ENCODE measurements at places on chromosomes 7 and 10.
A peak's percentile ranks its signal among the peaks of the same experiment; 100 is the strongest.

- no peak for DNase-seq
These were observed 26.7 kb downstream of the DMBT1 start for GRCh38 chr10:122587098-122587760.

- DNase-seq = no peak
These were observed 191.3 kb downstream of the HECW1 start for GRCh38 chr7:43303740-43304241.

- no peak for DNase-seq
These were observed 26.6 kb downstream of the PLAU start for GRCh38 chr10:73937333-73938043.

- no peak for DNase-seq
These were observed 156.1 kb upstream of the PLXDC2 start for GRCh38 chr10:19659920-19660655.

GRCh38 chr7:155961241-155962190 lies 149.3 kb upstream of the SHH start:
- no peak for DNase-seq

GRCh38 chr7:25996006-25996408 lies 156.0 kb upstream of the NFE2L3 start:
- DNase-seq = no peak

DNA sequence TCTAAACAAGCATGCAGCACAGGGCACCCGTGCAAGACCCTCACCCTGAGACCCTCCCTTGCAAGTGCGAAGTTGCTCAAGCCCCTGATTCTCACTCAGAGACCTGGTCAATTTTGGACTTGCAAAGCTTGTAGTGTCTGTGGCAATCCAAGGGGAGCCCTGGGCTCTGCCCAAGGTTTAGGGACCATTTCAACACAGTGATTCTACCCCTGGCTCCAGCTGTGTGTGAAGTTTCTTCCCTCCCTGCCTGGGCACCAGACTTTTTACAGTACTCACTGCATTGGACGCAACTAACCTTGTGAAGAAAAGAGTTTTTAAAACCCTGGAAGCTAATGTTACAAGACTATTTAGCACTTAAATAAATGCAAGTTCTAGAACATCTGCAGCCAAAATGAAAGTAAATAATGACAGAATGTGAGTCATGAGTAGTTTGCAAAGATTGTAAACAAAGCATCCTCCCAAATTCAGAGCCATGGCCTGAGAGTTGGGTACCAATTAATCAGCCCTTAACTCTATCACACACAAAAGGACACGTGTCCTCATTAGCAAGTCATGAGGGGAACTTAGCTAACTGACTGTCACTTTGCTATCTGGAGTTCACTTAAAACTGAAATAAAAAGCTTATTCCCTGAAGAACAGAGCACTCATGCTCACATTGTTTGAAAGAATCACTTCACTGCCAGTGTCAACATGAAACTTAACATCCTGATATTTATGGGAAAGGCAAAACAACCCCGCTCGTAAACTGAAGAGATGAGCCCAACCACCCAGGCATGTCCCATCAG lies 48.1 kb downstream of the RGS10 start:
- no peak for DNase-seq

DNA sequence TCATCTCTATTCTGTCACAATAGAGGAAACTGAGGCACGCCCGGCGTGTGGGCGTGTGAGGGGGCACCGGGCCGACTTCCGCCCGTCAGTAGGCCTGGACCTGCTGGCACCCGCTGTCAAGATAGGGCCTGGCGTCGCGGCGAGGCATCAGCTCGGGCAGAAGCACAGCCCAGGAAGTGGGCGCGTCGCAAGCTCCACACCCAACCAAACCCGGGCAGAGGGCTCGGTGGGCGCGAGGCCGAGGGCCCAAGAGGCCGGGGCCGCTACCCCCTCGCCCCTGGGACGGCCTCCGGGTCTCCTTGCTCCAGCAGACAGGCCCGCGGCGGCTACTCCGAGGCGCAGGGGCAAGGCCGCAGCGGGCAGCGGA lies 91.2 kb downstream of the SPAG6 start:
- DNase-seq = no peak

DNA sequence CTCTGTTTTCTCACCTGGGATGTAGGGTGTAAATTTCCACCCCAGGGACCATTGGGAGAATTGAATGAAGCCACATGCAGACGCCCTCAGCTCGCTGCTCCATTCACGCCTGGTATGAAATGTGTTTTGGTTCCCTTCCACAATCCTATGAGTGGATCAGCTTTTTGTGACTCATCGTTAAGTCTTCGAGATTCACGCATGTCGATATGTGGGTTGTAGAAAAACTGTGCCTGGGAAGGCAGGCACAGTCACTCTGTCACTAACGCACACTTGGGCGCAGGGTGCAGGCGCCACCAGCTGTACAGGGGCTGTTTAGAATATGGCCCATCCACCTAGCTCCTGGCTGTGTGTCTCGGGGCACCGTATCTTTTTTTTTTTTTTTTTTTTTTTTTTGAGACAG lies 64.2 kb upstream of the SH2B2 start:
- DNase-seq = no peak

DNA sequence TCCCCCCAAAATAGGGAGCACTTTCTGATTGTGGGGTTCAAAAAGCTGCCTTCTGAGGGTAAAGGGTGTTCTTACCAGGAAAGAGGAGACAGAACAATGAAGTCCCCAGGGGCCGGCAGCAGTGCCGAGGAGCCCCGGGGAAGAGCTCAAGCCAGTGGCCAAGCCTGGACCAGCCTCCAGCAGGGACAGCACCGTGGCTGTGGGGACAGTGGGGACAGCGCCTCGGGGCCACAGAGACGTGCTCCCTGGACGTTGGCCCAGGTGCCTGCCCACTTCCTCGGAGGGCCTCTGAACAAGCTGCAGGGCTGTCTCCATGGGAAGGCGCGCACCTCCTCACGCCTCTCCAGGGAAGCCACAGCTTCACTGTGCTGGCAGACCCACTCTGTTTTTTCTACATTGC lies 312.6 kb downstream of the PTPRN2 start:
- no peak for DNase-seq

- DNase-seq = no peak
These were observed 43.6 kb upstream of the KLF6 start for GRCh38 chr10:3828404-3829155.

DNA sequence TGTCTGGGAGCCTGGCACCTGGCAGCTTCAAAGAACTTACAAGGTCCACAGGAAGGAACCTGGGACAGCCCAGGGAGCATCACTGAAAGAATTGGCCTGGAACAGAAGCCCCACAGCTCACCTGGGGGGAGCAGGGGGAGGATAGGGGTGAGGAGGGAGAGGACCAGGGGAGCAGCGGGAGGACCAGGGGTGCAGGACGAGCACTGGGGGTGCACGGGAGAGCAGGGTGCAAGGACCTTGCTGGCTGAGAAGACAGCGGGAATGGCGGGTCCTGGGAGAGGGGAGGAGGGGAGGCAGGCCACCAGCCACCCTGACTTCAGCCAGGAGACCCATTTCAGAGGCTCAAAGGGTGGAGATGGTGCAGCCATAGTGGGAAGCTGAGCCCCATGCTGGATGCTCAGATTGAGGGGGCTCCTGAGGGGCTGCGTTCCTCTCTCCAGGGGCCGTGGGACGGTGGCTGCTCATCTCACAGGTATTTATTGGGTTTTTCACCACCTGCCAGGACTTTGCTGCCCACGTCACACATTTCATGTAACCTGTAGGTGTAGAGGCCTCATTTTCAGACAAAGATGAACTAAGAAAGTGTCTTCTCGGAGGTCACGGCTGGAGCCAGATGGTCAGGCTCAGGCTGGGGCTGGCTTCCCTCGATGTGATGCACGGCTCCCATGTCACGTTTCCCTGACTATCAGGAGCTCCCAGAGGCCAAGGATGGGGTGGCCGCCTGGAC lies 110.1 kb downstream of the WDR37 start:
- no peak for DNase-seq

GRCh38 chr7:156772725-156773124 lies 120.3 kb downstream of the LMBR1 start:
- no peak for DNase-seq

GRCh38 chr10:51302316-51302715 lies 228.0 kb downstream of the PRKG1 start:
- no peak for DNase-seq

- DNase-seq = no peak
These were observed 20.3 kb upstream of the ABLIM1 start for GRCh38 chr10:114678336-114678735.

DNA sequence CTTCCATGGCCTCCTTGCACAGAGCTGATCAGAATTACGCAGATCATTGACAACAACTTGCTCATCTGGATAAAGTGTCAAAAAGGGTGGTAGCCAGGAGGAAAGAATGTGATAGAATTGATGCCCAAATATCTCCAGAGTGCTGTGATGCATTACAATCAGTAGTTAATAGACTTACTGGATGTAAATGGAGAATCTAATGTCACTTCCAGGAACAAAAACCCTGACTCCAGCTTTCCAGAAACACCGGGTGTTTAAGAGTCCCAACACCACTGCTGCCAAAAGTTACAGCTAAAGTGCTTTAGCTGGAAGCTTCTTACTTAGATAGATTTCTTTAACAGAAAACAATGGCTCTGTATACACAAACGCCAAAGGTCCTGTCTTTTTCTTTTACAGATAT lies 25.7 kb upstream of the OSBPL3 start:
- no peak for DNase-seq

DNA sequence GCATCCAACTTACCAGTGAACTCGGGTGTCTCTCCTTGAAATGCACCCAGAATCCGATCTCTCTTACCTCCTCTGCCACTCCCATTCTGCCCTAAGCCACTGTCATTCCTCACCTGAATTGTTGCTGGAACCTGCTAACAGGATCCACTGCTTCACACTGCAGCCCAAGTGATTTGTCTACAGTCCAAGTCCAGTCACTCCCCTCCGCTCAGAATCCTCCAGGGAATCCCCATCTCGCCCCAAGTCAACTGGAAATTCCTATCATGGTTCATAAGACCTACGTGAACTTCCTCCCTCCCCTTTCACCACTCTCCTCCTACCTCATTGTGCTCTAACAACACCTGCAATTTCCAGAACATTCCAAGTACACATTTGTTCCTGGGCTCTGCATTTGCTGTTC lies 91.3 kb downstream of the SCRN1 start:
- no peak for DNase-seq

- no peak for DNase-seq
These were observed 4.6 kb downstream of the ITGB1 start for GRCh38 chr10:32953277-32953927.

DNA sequence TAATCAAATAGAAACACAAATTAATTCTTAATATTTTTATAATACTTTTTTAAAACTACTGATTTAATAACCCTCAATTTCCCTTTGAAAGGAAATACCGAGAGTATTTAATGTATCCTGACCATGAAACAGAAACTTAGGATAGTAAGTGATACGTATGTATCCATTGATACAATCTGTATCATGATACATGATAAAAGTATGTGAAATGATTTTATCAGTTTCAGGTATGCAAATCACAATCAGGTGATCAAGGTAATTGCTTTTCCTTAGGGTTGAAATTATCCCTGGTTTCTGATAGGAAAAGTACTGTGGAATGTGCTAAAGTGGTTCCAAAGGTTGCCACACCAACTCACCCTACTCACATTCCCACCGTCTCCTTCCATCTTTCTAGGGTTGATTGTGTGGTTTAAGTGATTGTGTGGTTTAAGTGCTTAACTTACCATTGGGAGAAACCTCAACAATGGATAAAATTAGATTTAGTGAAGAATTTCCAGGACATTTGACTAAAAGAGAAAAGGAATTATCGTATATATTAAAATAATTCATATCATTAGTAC lies 138.3 kb downstream of the LRRN3 start:
- no peak for DNase-seq

DNA sequence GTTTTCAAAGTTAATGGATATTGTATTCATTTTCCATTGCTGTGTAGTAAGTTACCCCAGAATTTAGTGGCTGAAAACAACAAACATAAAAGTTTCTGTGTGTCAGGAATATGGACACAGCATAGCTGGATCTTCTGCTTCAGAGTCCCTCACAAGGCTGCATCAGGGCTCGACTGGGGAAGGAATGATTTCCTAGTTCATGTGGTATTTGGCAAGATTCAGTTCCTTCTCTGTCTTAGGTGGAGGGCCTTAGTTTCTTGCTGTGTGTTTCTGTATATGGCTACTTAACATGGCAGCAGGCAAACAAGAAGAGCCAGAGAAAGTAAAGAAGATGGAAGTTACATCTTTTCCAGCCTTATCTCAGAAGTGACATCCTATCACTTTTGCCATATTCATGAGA lies 51.1 kb downstream of the TPST1 start:
- no peak for DNase-seq

- DNase-seq = peak; percentile 96
These were observed 13.3 kb upstream of the DDIT4 start for GRCh38 chr10:72260239-72260975.

DNA sequence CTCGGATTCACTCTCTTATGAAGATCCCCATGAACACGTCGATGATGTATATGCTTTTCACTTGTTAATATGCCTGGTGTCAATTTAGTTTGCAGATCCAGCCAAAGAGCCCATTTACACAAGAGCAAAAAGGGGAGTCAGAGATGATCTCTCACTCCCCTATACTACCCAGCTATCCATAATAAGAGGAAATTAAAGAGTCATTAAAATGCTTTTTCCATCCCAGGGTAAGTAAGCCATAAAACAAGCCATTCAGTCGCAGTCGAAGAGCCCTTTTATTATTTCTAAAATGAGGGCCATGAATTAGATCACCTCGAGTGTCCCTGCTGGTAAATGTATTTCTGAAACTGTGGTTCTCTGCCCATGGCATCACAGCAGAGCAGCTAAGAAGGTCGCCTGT lies 41.2 kb downstream of the CHCHD3 start:
- no peak for DNase-seq

DNA sequence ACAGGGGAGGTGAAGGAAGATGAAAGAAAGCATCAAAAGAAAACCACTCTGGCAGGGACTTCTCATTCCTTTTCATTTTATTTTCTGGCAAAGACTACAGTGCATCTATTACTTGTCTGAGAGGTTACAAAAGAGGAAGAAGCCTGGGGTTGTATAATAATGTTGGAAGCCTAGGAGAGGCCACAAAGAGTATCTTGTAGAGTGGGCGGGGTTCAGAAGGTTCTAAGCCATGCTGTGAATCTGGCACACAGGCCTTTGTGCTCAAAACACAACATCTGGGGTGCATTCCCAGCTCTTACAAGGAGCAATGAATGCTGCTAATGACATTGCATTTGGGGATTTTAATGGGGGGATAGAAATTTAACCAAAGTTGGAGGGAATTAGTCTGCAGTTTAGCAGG lies 49.4 kb downstream of the MRPL32 start:
- DNase-seq = no peak

- DNase-seq = peak; percentile 21
These were observed 594 bp downstream of the ZNF503 start for GRCh38 chr10:75400771-75401568.

Measured in SK-N-DZ (cell line).